Cardiac muscle cell (in vitro differentiated cells and primary cell): ENCODE measurements at places on chromosomes 2 and 18. TPM values are rescaled to one million over a fixed set of nuclear protein-coding genes. Genes with fewer than 3 reads are reported as not detected.

The CCDC141 gene
- total RNA-seq = 95.5 and 213 TPM in 2 replicates

- no peaks in the 10 kb centered on the region for H3K36me3 ChIP-seq
- H3K4me1 ChIP-seq = peaks cover 11% of the 10 kb centered on the region
- no peak overlapping the region for H3K27ac ChIP-seq
- H3K27me3 ChIP-seq = no peaks in the 10 kb centered on the region
- H3K4me3 ChIP-seq = no peak overlapping the region
Measured at GRCh38 chr2:65885266-65885665, 452.9 kb upstream of the SPRED2 start.

The SCYGR2 gene
- not detected in 2 replicates for total RNA-seq

DNA sequence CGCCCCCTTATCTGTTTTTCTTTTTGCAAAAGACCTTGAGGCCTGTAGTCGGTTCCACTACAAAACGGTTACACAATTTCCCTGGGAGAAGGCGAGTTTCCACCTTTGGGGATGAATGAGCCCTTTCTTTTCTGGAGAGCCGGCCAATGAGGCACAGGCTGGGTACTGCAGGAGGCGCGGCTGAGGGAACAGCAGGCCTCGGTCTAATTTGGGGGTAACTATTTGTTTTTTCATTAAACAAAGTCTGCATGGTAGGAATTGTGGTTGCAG is 129.2 kb downstream of the MYCN start:
- DNase-seq = no peak
- no peak overlapping the region for H3K27ac ChIP-seq
- H3K4me3 ChIP-seq = no peak overlapping the region
- H3K27me3 ChIP-seq = no peaks in the 10 kb centered on the region
- H3K4me1 ChIP-seq = no peaks in the 10 kb centered on the region
- H3K36me3 ChIP-seq = no peaks in the 10 kb centered on the region

DNA sequence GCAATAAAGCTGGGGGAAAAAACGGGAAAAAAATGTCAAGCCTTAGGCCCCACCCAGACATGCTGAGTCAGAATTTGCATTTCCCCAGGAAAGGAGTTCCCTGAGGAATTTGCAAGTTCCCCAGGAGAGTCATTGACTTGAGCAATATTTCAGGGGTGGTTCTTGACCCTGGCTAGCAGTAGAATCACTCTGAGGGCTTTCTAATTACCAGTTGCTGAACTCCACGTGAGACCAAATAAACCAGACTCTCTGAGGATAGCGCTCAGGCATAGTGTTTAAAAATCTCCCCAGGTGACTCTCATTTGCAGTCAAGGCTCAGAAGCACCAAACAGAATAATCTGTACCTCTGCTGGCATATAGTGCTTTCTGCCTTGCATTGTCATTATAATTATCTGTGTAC is 48.7 kb downstream of the C1QL2 start:
- no peak overlapping the region for H3K4me3 ChIP-seq
- H3K27me3 ChIP-seq = peaks cover 11% of the 10 kb centered on the region
- no peaks in the 10 kb centered on the region for H3K4me1 ChIP-seq
- H3K27ac ChIP-seq = no peak overlapping the region
- H3K36me3 ChIP-seq = no peaks in the 10 kb centered on the region

- H3K27ac ChIP-seq = no peak overlapping the region
- no peak for DNase-seq
- H3K4me1 ChIP-seq = no peaks in the 10 kb centered on the region
- no peaks in the 10 kb centered on the region for H3K27me3 ChIP-seq
- H3K4me3 ChIP-seq = no peak overlapping the region
Measured at GRCh38 chr2:24731040-24731439, 62.2 kb downstream of the PTRHD1 start.

DNA sequence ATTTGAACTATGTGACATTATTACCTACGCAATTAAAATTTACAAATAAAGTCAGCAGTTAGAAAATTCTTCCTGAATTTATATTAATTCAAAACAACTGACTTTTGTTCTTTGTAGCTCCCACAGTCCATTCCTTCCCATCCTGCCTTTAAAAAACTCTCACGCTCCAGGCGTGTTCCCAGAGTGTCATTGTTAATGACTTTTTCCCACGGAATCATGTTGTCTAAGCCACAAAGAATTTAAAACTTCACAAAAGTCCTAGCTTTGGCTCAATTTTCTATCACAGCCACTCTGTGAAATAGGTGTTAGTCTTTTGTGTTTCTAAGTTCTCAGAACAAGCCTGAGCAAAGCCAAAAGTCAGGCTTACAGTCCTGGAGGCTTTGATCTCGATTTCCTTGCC is 26.5 kb downstream of the SLC1A4 start:
- no peak overlapping the region for H3K27ac ChIP-seq
- H3K4me1 ChIP-seq = no peaks in the 10 kb centered on the region
- H3K27me3 ChIP-seq = no peaks in the 10 kb centered on the region
- peaks cover 4% of the 10 kb centered on the region for H3K36me3 ChIP-seq
- DNase-seq = no peak

GRCh38 chr2:23904692-23905091 is 22.2 kb downstream of the ATAD2B start:
- H3K4me1 ChIP-seq = peaks cover 4% of the 10 kb centered on the region
- peak; percentile 33 for DNase-seq
- H3K36me3 ChIP-seq = no peaks in the 10 kb centered on the region
- no peak overlapping the region for H3K4me3 ChIP-seq
- no peak overlapping the region for H3K27ac ChIP-seq
- no peaks in the 10 kb centered on the region for H3K27me3 ChIP-seq

The IL36B gene
- not detected in 2 replicates for total RNA-seq

DNA sequence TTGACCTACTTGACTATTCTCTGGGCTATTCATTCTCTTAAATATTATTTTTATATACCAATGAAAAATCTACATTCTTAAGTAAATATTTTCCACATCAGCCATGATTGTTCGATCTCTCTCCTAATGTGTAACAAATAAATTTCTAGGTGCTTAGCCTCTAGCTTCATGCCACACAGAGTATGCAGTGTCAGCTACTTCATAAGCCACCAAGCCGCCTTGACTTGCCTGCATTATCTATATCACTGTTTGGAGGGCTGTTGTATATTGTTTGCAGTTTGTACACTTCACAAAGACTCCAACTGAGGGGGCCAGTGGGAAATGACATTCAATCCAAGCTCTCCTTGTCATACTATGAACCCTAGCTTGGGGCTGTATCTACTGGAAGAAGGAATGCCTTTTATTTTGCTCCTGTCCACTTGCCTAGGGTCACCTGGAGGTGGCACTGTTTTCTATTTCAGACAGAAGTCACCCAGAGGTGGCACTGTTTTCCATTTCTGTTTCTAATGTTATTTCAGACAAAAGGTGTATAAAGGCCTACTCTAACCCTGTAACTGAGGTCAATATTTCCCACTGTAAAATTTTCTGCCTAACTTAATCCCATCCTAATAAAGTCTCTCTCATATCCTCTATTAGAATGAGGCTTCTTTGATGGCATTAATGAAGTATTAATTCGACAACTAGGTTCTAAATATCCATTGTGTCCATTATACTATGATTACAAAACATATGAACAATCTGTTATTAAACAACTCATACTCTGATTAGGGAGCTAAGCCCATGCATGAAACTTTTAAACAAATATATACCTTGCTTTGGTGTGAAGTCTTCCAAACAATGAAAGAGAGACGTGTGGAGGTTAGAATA is 36.4 kb downstream of the COL5A2 start:
- no peak overlapping the region for H3K27ac ChIP-seq
- H3K4me3 ChIP-seq = no peak overlapping the region
- H3K4me1 ChIP-seq = no peaks in the 10 kb centered on the region
- no peaks in the 10 kb centered on the region for H3K36me3 ChIP-seq
- H3K27me3 ChIP-seq = no peaks in the 10 kb centered on the region
- peak; percentile 74 for DNase-seq
